CD4-positive, alpha-beta T cell treated with Interleukin-4 for 4 hours (primary cell): ENCODE measurements at places on chromosomes 16 and 17.

DNA sequence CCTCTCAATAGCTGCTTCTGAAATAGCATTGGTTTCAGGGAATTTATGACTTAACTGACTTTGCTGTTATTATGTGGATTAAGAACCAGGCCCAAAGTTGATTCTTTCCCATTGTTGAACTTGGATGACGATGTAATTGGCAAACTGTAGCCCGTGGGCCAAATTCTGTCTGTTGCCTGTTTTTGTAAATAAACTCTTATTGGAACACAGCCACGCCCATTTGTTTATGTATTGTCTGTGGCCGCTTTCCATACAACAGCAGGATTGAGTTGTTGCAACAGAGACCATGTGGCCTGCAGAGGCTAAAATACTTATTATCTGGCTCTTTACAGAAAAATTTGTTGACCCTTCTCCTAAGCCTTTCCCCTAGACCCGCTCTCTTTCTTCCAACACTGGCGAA is 31.6 kb downstream of the NTN1 start:
- DNase-seq: no peak

DNA sequence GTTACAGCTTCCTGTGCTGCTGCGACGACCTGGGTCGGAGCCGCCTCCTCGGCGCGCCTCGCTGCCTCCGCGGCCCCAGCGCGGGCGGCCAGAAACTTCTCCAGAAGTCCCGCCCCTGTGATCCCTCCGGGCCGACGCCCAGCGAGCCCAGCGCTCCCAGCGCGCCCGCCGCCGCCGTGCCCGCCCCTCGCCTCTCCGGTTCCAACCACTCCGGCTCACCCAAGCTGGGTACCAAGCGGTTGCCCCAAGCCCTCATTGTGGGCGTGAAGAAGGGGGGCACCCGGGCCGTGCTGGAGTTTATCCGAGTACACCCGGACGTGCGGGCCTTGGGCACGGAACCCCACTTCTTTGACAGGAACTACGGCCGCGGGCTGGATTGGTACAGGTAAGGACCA is 746 bp downstream of the HS3ST2 start:
- DNase-seq: no peak

DNA sequence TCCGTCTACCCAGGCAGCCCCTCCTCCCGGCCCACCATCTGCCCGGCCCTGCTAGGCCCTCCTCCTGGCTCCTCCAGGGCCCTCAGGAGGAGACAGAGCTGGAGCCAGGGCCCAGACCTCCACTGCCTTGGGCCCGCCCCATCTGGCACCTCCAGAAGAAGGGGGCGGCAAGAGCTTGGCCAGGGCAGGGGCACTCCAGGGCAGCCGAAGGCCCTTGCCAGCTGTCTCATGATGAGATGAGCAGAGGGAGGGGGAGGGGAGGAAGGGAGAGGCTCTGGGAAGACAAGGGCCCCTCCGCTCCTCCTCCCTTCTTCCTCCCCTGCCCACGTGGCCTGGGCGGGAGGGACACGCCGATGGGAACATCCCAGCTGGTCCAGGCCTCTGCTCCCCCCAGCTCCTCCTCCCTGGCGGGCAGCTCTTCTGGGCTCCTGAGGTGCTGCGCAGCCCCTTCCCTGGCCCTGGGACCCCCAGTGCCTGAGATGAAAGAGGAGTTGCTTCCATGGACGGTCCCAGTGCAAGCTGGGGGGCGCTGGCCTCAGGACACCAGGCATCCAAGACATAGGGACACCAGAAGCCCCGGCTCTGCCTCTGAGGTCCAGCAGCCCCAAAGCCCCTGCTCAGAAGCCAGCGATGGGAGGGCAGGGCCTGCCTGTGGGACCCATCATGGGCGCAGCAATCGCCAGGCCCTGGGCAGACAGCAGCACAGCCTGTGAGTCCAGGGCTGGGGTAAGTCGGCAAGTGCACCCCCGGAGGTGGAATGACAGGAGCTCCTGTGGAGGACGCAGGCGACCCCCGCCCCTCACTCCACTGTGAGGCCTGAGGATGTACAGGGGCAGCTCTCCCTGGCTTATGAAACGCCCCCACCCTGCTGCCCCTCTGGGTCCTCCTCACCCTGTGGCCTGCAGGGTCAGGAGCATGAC is 23.6 kb upstream of the ENPP7 start:
- no peak for DNase-seq

DNA sequence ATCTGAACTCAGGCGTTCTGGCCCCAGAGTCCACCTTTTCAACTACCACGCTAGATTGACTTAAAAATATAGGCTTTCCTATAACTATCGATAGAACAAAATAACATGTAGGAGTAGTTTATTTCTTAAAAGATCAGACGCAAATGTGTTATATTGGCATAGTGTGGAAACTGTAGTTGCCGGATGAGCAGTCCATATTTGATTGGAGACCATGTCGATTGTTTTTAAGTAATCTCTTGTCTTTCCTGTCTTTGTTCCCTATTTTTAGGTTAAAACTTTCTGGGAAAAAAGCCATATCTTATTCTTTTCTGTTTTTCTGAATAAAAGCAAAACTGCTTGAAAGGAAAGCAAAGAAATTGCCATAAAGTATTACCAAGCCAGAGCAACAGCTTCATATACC is 53.1 kb downstream of the GAN start:
- no peak for DNase-seq

DNA sequence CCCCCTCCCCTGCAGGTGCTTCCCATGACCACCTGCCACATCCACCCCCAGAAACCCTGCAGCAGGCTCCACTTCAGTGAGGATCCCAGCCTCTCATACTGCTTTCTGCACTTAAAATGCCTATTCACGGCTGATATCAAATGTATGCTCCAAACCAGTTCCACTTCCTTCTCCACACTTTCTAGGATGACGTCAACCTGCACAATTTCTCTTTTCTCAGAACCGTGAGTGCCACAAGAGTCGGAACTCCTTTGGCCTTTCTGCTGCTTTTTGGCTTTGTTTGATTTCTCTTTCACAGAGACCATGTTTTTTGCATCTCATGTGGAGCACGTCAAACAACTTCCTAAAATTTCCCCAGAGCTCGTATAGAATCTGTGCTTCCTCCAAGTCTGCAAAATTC is 378.8 kb upstream of the TNRC6C start:
- DNase-seq: peak; percentile 10

GRCh38 chr16:30121741-30122571 is 1.1 kb downstream of the MAPK3 start:
- no peak for DNase-seq

- no peak for DNase-seq
Measured at GRCh38 chr16:75374388-75374787, 58.9 kb downstream of the CFDP1 start.
